Effector memory CD8-positive, alpha-beta T cell (primary cell): ENCODE measurements at places on chromosomes 6 and 20.

DNA sequence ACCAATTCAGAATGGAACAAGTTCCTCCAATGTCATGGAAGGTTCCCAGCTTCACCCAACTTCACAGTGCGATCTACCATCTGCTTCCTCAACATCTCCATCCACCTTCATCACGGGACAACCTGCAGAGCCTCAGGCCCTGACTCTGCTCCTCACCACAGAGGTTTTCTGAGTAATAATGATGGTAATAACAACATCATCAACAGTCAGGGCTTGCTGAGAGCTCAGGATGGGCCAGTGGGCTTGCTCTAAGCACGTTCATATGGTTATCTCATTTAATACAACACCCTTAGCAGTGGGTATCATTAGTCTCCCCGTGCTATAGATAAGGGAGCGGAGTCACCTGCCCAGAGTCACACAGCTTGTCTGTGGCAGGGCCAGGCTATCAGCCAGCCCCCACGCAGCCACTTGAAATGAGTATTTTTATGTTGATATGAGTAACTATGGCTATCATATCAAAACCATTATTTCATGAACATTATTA is 38.6 kb downstream of the PREX1 start:
- DNase-seq = no peak
- no peak overlapping the region for H3K27ac ChIP-seq
- peak overlapping the region; percentile 65 for H3K4me3 ChIP-seq
- H3K36me3 ChIP-seq = peaks cover 47% of the 10 kb centered on the region
- no peaks in the 10 kb centered on the region for H3K27me3 ChIP-seq
- H3K4me1 ChIP-seq = peaks cover 71% of the 10 kb centered on the region

DNA sequence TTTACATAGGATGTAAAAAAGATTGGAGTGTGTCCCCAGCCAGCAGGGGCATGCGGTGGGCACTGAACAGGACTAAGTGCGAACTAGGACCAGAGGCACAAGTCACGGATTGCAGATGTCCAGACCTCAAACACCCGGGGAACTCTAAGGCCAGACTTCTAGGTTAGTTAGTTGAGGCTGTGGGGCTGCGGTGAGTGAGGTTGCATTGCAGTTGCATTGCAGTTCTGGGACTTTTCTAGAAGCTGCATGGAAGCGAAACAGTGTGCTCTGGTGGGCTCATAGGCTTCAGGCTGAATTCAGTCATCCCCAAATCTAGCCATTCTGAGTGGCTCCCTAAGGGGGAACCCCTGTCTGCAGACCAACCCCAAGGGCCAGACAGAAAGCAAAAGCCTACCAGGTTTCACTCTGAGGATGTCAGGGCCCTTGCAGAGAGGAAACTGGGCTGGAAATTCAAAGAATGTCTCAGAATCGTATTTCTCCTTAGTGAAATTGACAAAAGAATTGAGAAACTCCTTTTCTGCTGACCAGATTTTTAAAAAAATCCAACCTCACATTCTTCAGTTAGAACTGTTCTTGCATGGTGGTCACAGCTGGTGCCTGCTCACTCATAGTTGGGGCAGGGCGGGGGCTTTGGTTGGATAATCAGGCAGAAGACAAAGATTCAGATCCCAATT is 182.8 kb downstream of the ZDHHC14 start:
- peaks cover 36% of the 10 kb centered on the region for H3K4me1 ChIP-seq
- no peak for DNase-seq
- H3K27ac ChIP-seq = peak overlapping the region; percentile 10
- peak overlapping the region; percentile 46 for H3K4me3 ChIP-seq
- no peaks in the 10 kb centered on the region for H3K27me3 ChIP-seq

GRCh38 chr6:84953111-84953755 is 188.8 kb upstream of the TBX18 start:
- H3K4me3 ChIP-seq = no peak overlapping the region
- no peaks in the 10 kb centered on the region for H3K27me3 ChIP-seq
- H3K27ac ChIP-seq = no peak overlapping the region
- DNase-seq = no peak
- no peaks in the 10 kb centered on the region for H3K4me1 ChIP-seq
- H3K36me3 ChIP-seq = no peaks in the 10 kb centered on the region

DNA sequence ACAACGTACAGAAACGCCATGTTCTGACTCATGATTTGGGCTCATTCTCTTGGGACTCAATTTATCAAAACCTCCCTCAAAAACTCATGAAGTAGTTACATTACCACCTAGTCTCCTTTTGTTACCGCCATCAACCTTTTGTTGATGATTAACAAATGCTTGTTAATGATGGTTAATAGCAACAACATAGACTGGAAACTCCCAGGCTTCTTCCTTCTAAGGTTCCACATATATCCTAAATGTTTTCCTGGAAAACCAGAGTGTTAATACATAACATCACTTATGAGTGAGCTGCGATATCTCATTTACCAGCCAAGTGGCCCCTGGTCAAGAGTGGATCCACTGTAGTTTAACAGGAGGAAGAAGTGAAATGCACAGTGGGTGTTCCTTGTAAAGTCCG is 176.3 kb downstream of the ERMARD start:
- no peak overlapping the region for H3K4me3 ChIP-seq
- DNase-seq = no peak
- H3K36me3 ChIP-seq = no peaks in the 10 kb centered on the region
- H3K4me1 ChIP-seq = no peaks in the 10 kb centered on the region
- H3K27me3 ChIP-seq = peaks cover 19% of the 10 kb centered on the region

DNA sequence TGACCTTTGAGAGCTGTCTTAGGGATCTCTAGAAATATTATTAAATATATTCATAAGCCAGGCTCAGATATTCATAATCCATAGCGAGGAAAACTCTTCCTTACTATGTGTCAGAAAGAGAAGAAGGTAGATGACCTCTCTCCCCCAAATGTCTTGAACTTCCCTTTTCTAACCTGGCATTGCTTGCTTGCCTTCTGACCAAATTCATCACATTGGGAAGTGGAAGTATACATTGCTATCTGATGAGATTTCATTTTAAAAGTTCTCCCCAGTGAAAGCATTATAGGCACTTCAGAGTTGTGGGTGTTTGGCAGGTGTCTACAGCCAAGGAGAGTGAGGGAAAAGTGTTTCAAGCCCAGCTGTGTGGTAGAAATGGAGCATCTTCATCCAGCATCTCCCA is 197.3 kb downstream of the ZFAND3 start:
- peaks cover 10% of the 10 kb centered on the region for H3K36me3 ChIP-seq
- H3K27me3 ChIP-seq = no peaks in the 10 kb centered on the region
- no peak for DNase-seq
- H3K27ac ChIP-seq = no peak overlapping the region
